ENCODE measurements at places on chromosomes 7 and 10. TPM values are rescaled to one million over a fixed set of nuclear protein-coding genes. Genes with fewer than 3 reads are reported as not detected.

The USP54 gene
- 3.4 TPM for total RNA-seq

GRCh38 chr7:128931190-128931798 lies 6.4 kb upstream of the IRF5 start:
- no peak for DNase-seq

- DNase-seq: no peak
Measured at GRCh38 chr10:102267748-102268147, 22.4 kb downstream of the GBF1 start.

GRCh38 chr10:7969623-7970022 lies 84.9 kb upstream of the GATA3 start:
- DNase-seq: peak; percentile 63
